ENCODE measurements at places on chromosomes 1 and 21.

DNA sequence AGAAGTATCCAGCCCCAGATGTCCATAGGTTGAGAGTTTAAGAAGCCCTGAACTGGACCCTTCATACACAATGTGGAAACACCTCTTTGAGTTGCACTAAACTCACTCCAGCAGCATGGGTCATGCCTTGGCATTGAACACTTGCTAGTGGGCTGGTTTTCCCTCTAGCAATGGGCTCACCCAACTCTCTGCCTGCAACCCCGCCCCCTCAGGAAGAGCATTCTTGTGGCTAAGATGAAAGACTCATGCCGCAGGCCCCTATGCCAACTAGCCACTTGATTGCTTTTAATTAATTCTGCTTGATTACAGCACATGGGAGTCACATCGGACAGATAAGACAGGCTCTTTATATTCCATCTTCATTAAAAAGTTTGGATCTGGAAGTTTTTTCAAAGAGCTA, 136.5 kb upstream of the GJB5 start:
- DNase-seq = no peak

- no peak for DNase-seq
These were observed 20.2 kb downstream of the NFYC start for GRCh38 chr1:40711465-40712404.

- no peak for DNase-seq
These were observed 11.7 kb upstream of the EPHA8 start for GRCh38 chr1:22551591-22551990.

GRCh38 chr1:70415882-70416281, 4.8 kb downstream of the CTH start:
- no peak for DNase-seq

DNA sequence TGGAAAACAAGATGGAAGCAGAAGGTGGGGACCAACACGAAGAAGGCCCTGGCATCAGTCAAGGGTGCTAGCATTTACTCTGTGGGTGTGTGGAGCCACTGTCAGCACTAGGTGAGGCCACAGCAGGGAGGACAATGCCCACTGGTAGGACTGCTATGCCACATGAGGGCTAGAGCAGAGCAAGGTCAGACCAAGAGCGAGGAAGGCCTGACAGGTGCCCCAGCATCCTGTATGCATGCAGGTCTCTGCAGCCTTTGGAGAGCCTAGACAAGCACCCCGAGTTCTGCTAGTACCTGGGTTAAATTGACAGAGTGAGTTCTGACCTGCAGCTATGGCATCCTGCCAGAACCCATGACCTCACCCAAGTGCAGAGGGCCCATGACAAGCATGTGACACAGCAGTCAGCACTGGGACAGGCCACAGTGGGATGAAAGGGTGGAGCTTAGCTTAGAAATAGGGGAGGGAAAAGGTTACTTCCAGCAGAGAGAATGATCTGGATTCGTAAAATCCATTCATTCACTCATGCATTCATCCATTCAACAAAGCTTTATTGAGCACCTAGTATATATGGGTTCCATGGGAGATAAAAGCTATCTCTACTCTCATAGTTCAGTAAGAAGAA, 9.0 kb upstream of the CSF1 start:
- DNase-seq = no peak

- DNase-seq = no peak
These were observed 1.8 kb upstream of the MEX3A start for GRCh38 chr1:156083800-156084790.

DNA sequence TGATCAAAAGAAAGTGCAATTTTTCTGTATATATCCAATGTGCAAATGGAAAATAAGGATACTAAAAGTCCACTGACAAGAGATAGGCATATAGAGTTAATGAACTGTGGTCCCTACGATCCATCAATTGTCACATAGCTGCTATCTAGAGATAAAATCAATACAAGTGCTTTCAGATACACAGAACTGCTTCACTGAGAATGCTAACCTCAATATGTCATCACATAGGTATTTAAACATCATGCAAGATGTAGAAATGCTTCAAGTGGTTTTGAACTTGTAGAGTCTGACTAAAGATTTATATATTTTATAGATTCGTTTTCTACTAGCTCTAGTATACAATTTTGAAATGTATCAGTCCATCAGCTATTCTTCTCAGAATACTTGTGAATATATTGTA, 1604.7 kb downstream of the PLA2G4A start:
- no peak for DNase-seq

- no peak for DNase-seq
These were observed 94.4 kb downstream of the COLGALT2 start for GRCh38 chr1:183942933-183943693.

- DNase-seq = no peak
These were observed 593.5 kb downstream of the KIF26B start for GRCh38 chr1:245748240-245748639.

DNA sequence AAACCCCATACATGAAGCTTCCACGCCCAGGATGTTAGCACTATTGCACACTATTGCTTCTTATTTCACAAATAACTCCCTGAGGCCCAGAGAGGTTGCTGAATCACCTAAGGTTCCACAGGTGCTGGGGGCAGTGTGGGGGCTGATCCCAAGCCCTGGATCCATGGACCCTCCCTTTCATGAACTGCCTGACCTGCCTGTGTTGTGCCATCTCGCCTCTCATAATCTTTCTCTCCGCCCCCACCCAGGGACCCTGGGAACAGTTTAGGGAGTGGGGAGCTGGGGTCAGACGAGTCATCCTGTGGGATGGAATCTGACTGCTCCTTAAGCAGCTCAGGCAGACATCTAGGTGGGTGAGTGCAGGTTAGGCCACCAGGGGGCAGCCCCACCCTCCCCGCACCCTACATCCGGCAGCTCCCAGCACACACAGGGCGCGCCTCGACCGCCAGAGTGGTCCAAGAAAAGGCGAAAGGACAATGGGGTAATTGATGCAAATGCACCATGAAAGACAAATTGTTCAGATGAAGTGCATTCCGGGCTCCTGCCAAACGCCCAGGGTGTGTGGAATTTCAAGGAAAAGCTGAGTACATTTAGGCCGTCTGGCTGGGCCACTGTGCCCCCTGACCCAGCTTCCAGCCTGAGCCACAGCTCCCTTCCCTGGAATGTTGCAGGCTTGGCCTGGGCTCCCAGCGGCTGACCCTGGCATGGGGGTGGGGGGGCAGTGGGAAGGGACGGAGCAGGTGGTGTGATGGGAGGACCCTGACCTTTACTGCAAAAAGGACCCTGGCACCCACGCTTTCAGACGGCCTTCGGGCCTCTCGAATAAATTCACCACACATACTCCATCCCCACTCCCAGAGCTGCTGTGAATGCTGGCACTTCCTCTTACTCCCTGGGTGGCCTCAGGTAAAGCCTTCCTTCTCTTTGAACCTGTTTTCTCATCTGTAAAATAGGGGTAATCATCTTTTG, 20.8 kb downstream of the PHLDA3 start:
- DNase-seq = peak; percentile 63

- DNase-seq = no peak
These were observed 120.4 kb upstream of the SLC25A33 start for GRCh38 chr1:9418851-9419250.

DNA sequence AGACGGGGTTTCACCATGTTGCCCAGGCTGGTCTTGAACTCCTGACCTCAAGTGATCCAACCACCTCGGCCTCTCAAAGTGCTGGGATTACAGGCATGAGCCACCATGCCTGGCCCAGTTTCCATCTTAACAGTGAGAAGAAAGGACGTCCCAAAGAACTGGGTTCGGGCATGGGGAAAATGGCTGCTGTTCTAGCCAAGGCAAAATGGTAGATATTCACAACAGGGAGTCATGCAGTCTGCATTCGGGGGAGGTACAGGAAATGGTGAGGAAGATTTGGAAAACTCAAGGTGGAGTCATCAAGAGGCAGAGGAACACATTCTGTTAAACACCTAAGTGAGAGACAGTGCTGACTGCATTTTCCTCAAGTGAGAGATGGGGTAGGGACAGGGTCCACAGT, 4.1 kb upstream of the ATP2B4 start:
- no peak for DNase-seq

GRCh38 chr1:117635805-117636204, 30.0 kb downstream of the TENT5C start:
- DNase-seq = no peak

GRCh38 chr1:62541048-62541447, 56.3 kb upstream of the ANGPTL3 start:
- no peak for DNase-seq

DNA sequence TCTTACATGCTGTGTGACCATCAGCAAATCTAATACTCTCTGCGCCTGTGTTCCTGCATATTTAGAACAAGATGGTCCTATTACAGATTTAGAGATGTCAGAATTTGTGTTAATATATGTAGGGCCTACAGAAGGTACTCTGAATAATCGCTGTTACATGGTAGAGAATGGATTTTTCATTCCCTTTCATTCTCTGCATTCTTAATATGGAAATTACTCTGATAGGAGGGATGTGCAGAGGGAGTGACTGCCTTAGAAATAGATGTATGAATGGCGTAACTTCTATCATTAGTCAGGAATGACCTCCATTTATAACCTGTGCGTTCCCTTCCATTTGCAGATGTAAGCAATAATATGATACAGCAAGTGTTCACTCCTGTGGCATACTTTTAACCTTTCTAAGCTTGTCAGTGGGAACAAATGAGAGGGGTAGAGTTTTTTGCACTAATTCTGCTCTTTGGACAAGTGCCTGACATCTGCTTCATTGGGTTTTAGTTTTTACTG, 45.6 kb downstream of the MIA3 start:
- DNase-seq = no peak

- DNase-seq = no peak
These were observed 40.6 kb upstream of the DIPK1A start for GRCh38 chr1:93001893-93002292.

DNA sequence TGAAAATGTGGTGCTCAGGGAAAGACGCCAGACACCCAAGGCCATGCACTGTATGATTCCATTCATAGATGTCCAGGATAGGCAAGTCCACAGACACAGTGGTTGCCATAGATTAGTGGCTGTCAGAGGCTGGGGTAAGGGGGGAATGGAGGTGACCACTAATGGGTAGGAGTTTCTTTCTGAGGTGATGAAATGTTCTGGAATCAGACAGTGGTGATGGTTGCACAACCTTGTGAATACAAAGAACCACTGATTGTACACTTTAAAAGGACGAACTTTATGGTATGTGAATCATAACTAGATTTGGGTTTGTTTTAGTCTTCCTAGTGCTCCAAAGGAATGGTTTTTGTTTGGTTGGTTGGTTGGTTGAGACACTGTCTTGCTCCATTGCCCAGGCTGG, 51.7 kb downstream of the PRAMEF20 start:
- DNase-seq = no peak

DNA sequence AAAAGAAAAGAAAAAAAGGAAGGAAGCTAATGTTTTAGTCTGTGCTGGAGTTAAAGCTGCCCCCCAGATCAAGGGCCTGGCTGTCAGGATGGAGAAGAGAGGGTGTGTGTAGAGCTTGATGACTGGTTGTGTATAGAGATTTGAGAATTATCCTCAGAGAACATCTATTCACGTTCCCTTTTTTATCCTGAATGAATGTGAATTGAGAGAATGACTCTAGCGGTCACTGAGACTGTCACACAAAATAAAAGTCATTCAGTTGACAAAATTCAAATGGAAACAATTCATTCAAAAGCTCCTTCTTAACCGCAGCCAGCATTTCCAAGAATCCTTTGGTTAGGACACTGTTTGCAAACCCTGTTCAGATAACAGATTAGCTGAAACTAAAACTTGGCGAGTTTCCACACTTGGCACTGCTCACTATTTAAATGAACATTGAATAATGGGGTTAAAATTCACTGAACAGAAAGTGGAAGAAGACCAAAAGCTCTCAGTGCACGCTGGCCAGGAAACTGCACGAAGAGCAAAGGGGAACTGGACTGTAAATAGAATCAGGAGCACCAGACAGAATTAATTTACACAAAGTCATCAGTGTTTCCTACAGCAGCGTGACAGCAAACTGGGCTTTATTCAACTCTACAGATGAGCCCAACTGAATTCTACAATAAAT, 13.6 kb upstream of the FAM89A start:
- no peak for DNase-seq

DNA sequence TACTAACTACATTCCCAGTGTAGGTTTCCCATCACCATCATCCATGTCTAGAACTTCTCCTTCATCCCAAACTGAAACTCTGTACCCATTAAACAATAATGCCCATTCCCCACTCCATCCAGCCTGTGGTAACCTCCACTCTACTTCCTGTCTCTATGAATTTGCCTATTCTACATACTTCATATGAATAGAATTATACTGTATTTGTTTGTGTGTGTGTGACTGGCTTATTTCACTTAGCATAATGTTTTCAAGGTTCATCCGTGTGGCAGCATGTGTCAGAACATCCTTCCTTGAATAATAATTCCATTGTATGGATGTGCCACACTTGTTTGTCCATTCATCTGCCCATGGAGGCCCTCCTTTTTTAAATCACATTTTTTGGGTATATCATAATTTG, 35.7 kb downstream of the ATP2B4 start:
- DNase-seq = no peak

- no peak for DNase-seq
These were observed 287.4 kb upstream of the ZP4 start for GRCh38 chr1:238177960-238178645.

DNA sequence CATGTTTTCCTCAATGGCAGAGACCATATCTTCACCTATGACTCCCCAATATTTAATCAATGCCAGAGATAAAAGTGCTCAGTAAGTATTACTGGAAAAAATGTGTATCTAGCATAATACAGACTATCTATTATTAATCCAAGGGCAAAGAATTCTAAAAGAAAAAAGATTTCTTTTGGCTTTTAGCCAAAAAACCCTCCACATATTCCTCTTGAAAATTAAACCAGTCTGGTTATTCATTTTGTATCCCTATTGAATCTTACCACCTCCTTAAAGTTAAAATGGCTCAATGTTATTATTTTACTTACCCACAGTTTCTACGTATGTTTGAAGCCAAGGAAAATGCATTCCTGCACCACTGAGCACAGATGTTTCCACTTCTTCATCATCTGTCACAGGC, 1.6 kb downstream of the TAF1A start:
- no peak for DNase-seq

- no peak for DNase-seq
These were observed 52.6 kb downstream of the CD247 start for GRCh38 chr1:167465743-167466142.

GRCh38 chr1:226605318-226605950, 56.9 kb downstream of the STUM start:
- no peak for DNase-seq

GRCh38 chr1:228830954-228831481, 95.7 kb downstream of the RHOU start:
- no peak for DNase-seq

DNA sequence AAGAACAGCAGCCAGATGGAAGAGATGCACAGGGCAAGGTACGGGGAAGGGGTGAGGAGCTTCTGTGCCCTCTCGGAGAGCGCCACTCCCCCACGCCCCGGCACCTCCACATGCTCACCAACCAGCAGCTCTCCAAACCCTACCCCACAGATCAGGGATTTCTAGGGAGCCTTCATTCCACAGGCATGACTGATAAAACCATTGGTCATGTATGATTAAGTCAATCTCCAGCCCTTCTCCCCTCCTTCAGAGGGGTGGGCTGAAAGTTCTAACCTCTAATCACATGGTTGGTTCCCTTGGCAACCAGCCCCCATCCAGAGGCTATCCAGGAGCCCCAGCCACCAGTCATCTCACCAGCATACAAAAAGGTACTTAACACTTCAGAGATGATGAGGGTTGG, 144.7 kb downstream of the TGFBR3 start:
- DNase-seq = no peak

- DNase-seq = no peak
These were observed 810.2 kb upstream of the ADAMTS5 start for GRCh38 chr21:27776925-27777553.

Data from stimulated activated CD4-positive, alpha-beta T cell treated with anti-CD3 and anti-CD28 coated beads, Interleukin-4, amount 100 ng/mL, for 1 hour (primary cell).